ENCODE measurements at places on chromosomes 4 and X.

DNA sequence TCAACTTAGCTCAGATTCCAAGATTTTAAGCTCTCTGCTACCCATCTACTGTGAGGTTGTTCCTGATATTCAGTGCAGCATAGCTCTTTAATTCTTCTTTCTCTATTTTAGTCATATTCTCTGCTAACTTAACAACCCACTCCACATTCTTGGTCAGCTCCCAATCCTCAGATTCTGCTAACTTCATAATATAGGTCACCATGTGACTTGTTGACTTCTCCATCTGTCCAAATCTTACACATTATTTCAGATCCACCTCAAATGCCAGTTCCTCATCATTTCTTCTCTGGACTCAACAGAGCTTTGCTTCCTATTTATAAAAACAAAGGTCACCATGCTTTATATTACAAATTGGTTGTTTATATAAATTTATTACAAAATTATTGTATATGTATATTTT lies 29.3 kb upstream of the RXFP1 start:
- no peak for DNase-seq

- DNase-seq, result no peak
Measured at GRCh38 chrX:19877431-19877830, 10.0 kb downstream of the SH3KBP1 start.

GRCh38 chr4:36178484-36178883 lies 65.8 kb downstream of the ARAP2 start:
- DNase-seq, result no peak

- DNase-seq, result no peak
Measured at GRCh38 chrX:13418126-13419097, 98.6 kb upstream of the ATXN3L start.

DNA sequence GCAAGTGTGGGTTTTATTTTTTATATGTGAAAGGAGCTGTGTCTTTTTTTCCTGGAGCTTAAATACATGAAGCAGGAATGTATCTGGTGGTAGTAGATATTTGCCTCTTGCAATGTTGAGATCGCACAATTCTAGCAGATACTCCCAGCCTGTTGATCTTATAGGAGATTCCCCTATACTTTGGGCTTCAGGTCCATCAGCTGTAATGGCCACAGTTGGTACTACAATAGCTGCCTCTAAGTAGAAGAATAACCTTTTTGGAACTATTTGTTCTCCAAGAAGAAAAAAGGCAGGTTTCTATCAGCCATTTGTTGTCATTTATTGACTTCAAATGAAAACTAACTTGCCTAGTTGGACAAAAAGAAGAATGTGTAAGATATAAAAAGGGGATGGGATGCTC lies 37.7 kb downstream of the LIMCH1 start:
- no peak for DNase-seq

DNA sequence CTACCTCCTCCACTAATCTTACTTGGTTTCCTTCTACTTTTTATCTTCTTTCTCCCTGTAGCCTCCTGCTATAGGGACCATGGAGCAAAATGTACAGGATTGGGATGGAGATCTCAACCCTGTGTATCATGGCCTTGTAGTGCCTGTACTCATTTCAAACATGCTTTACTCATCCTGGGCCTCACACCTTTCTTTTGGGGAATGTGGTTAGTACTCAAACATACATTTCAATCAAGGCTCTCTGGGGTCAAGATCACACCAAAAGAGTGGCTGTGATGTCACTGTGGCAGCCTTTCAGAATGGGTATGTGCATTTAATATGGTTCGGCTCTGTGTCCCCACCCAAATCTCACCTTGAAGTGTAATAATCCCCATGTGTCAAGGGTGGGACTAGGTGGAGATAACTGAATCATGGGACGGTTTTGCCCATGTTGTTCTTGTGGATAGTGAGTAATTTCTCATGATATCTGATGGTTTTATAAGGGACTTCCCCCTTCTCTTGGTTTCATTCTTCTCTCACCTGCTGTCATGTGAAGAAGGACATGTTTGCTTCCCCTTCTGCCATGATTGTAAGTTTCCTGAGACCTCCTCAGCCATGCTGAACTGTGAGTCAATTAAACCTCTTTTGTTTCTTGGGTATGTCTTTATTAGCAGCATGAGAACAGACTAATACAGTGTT lies 205.1 kb downstream of the RASL11B start:
- no peak for DNase-seq

- no peak for DNase-seq
Measured at GRCh38 chrX:104172788-104173187, 6.5 kb downstream of the FAM199X start.

DNA sequence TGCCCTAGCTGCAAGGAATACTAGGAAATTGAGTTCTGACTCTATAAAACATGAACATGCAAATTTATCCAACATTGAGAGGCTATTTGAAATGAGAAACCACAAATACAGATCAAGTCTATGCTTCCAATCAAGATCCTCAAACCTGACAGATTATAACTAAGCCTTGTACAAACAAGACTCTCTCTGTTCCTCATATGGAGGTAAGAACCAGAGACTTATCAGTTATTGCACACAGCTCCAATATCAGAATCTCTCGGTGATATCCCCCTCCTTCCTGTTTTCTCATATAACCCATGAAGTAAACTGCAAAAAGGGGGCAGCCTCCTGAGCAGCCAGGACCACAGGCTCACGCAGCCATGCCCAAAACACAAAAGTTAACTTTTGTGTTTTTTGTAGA lies 36.5 kb downstream of the FBXW7 start:
- no peak for DNase-seq

DNA sequence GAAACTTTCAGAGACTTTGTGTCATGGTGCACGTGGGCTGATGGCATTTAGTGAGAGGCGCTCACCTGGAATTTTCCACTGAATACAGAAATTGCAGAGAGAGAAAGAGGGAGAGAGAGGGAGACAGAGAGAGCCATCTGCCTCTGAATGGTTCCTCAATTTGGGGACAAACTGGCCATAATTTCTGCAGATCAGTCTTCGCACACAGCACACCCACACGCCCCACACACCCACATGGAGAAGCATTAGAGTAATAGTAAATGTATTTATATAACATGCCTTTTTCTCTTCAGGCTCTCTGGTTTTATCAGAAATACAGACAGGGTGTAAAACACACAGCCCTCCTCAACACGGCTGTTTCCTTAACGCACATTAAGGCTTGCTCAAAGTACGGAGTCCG lies 38.6 kb downstream of the PRKX start:
- DNase-seq, result no peak

DNA sequence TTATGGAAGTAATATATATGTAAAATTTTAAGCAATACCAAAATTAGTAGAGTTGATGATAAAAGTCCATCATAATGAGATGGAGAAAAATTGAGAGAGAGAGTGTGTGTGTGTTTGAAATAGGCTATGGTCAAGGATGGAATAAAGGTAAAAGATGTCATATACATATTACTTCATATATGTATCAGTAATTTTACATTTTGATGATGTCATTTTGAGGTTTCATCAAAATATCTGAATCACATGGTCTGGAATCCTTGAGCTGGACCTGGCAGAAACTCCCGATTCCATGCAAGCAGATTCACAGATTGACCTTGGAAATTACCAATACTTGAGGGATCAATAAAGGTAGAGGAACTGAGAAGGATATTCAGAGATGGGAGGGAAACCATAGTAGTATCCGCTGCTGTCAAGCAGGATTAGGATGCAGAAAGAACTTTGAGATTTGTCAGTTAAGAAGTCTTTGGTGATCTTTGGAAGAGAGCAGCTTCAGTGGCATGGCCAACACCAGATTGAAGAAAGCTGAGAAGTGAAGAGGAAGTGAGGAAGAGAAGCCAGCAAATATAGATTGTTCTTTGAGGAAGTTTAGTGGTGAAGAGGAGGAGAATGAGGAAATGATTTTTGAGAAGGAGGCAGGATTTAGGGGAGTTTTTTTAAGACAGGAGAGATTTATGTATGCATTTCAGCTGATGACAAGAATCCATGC lies 21.5 kb downstream of the DNAAF6 start:
- no peak for DNase-seq

GRCh38 chr4:82017680-82018079 lies 356.1 kb downstream of the HNRNPD start:
- DNase-seq, result no peak

DNA sequence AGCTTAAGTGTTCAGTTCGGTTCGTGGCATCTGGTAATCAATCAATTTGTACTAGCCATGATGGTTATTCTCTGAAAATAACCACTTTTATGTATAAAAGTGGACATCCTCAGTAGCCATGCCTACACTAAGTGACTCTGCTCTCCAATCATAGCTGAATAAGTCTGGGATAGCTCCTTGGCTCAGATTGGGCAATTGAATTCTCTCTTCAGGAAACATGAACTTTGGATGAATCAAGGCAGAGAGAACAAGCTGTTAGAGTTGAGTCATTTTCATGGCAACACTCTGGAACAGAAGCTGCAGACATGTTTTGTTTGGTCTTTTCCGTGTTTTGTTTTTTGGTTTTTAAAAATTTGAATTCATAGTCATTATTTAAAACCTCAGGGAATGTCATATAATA lies 66.8 kb upstream of the TMEM164 start:
- DNase-seq, result no peak

- no peak for DNase-seq
Measured at GRCh38 chr4:107166181-107166580, 130.1 kb upstream of the DKK2 start.

- no peak for DNase-seq
Measured at GRCh38 chr4:7365462-7366179, 69.1 kb downstream of the PSAPL1 start.

DNA sequence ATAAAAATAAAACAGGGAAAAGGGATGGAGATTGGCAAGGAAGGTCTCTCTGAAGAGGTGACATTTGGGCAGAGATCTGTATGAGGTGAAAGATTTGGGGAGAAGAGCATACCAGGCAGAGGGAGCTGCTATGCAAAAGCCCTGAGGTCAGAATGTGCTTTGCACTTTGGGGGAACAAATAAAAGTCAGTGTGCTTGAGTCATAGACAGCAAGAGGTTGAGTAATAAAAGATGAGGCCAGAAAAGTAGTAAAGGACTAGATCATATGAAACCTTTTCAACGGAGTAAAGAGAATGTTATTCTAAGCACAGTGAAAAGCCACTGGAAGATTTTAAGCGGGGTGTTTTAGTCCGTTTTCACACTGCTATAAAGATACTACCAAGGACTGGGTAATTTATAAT lies 76.5 kb upstream of the TEX13A start:
- DNase-seq, result no peak

GRCh38 chr4:10694151-10694827 lies 9.7 kb upstream of the CLNK start:
- no peak for DNase-seq

DNA sequence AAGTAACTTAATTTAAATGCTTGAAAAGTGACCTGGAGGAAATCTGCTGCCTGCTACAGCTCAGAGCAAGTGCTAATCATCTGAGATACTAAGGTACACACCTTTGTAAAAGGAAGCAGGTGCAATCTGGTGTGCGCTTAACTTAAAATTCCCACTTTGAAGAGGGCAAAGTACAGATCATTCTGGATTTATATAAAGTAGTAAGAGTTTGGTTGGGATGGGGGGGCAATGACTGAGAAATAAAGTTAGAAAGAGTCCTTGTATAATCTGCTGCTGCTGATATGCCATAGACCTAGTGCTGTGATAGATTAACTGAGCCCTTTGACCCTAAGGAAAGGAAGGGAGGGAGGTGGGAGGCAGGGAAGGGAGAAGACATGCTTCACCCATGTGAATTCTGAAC lies 141.0 kb downstream of the MTNR1A start:
- DNase-seq, result no peak

- DNase-seq, result no peak
Measured at GRCh38 chr4:56972809-56973208, 4.6 kb downstream of the NOA1 start.

- DNase-seq, result no peak
Measured at GRCh38 chr4:36004204-36004851, 240.0 kb downstream of the ARAP2 start.

GRCh38 chr4:86089781-86090323 lies 270.0 kb downstream of the MAPK10 start:
- DNase-seq, result no peak

- DNase-seq, result peak; percentile 18
Measured at GRCh38 chrX:27438937-27439336, 24.2 kb downstream of the PPP4R3C start.

DNA sequence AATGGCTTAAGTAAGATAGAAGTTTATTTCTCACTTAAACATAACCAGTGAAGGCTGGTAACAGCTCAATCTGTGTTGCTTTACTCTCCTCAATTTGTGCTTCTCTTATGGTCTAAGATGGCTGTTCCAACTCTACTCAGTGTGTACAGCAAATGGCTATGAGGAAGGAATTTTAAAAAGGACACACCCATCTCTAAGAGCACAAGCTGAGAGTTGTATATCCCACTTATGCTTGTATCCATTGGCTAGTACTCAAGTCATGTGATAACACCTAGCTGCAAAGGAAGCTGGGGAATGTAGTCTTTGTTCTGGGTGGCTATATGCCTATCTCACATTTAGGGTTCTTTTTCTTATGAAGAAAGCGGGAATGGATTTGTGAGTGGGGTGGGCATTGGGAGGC lies 63.3 kb downstream of the GPAT3 start:
- DNase-seq, result no peak

DNA sequence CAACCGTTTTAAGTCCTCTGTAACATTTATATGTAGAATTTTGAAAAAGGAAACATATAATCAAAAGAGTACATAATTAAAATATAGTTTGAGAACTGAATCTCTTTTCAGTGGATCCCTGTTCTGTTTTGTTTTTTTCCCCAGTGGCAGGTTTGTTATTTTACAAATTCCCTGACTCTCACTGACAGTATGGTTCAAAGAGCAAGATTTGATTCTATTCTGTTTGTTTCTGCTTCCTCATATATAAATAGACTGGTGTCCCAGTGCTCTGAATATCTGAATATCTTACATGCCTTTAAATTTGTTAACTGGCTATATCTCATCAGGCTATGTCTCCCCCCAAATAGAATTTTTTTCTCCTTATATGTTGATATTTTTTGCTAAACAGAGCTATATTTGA lies 16.6 kb downstream of the SULT1E1 start:
- no peak for DNase-seq

DNA sequence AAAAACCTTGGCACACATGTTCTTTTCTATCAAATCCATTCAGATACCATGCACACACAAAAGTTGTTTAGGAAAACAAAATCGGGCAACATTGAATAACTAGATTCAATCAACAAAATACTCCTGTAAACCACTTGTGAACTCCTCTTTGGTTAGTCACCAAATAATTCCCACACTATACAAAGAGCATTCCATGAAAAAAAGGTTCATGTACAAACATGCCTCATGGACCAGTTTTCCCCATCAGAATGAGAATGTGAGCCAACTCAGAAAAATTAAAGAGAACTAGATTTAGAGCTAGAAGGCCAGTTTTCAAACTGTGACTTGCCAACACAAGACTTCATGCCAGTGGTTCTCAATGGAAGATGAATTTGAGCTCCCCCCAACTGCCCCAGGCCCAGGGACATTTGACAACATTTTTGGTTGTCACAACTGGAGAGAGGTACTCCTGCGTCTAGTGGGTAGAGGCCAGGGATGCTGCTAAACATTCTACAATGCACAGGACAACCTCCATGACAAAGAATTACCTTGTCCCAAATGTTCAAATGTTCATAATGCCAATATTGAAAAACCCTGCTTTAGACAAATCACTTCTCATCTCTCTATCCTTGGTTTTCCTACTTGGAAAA lies 55.4 kb downstream of the GPC3 start:
- no peak for DNase-seq
